ENCODE measurements at places on chromosomes 1 and 21.

GRCh38 chr1:92503043-92503925 is 16.6 kb upstream of the GFI1 start:
- DNase-seq: no peak

DNA sequence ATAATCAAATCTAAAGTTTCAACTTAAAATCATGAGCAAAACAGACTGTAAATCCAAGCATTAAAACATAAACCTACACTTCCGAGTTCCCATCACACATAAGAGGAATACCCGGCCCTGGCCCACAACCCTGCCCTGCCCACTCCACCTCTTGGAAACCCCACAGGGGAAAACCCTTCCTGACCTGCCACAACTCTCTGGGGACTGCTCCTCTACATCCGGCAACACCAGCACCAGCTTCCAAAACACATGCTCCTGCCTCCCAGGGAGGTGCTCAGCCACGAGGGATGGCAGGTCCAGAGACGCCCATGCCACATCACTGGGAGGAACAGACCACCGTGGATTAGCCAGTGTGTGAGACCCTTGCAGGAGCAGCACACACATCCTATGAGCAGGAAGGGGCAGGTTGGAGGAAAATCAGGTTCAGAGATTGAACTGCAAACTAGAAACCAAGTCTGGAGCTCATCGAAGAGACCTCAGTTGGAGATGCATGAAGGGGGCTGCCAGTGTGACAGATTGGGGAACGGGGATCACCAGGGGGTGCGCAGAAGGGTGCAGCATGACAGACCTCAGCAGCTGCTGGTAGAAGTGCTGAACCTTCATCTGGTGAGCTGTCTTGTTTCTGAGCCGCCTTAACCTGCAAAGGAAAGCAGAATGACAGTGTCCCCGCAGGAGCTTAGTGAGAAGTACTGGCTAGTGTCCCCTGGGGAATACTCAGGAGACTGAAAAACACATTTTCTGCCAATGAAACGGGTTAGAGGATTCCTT is 25.8 kb upstream of the LSS start:
- no peak for DNase-seq

DNA sequence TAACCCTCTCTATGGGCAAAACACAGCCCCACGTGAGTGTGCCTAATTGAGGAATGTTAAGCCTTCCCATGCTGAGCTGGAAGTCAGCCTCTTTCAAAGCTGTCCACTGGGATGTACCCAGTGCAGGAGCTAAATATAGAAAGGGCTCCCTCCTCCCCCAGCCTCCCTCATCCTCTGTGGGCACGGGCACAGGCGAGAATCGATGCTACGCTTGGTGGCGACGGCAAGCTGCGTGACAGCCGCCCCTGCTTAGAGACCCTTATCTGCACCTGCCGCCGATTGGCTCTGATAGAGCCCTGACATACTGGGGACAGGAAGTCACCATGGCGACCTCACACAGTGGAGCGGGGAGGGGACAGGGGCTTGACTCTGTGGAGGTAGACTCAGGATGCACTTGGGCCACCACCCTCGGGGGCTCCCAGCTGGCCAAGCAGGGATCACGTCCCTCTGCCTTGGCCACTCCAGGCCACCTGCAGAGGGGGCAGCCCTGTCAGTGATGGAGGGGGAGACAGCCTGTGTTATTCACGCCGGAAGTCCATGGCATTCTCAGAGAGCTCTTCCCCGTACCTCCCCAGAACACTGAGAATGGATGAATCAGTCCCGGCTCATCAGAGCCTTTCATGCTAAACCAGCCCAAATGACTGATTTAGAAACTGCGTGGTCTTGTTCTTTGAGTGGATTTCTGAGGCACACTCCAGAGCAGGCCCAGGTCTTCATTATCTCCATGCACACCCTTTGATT is 84.8 kb downstream of the KCND3 start:
- peak; percentile 14 for DNase-seq

DNA sequence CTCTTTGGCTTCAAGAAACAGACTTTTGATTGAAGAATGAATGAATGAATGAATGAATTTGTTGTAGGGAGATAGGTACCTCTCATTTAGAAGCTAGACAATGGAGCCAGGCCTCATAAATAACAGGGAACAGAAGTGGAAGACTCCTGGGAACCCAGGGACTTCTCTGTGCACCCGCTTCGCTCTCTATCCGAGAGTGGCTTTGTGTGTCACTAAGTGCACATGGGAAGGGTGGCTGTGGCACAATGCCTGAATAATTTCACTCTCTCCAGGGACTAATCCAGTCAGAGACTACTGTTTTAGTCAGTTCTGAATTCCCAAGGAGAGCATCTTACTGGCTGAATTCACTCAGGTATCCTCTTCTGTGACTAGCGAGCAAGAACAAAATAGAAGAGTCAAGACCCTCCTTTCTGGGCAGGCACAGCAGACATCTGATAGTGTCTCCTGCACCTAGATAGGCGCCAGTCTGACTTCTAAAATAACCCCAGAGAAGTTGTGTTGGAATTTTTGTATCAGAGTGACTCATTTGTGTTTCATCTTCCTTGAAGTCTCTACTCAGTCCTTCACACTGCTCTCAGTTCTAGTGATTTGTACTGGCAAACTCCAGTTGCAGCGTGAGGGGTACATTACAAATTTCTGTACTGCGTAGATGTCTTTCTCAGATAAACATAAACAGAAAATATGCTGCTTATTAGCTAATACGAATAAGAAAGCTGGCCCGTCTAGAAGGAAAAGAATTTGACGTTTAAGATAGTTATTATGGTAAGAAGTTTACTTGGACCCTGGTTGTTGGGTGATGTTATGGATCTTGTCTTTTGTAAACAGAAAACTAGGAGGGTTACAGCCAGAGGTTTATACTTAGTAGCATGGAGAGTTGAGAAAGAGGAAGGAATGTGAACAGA is 34.0 kb downstream of the BACH1 start:
- DNase-seq: peak; percentile 46

- DNase-seq: peak; percentile 100
Measured at GRCh38 chr21:41630249-41630648, 122.3 kb upstream of the TMPRSS2 start.

DNA sequence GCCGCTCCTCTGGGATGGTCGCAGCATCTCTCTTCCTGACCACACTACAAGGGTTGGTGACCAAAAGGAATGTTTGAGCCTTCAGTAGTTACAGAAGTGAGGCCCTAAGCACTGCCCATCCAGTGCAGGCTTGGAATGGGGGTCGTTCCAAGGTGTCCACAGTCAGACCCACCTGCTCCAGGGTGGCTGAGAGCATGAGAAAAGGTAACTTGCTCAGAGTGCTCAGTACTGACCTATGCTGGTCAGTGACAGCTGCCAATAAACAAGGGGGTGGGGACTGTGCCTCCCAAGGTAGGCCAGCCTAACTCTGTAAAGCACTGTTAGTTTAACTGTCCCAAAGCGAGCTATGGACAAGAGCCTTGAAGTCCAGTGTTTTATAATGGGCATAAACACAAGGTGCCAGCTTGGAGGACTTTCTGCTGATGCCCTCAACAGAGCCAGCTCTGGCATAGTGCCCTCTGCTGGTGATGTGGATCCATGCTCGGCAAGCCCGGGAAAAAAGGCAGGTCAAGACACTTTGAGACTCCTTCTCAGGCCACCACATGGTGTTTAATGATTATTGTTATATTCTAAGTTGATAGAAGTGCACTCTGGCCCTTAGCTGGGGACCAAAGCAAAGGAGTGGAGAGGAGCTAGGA is 78.1 kb upstream of the DNAH14 start:
- DNase-seq: peak; percentile 45

DNA sequence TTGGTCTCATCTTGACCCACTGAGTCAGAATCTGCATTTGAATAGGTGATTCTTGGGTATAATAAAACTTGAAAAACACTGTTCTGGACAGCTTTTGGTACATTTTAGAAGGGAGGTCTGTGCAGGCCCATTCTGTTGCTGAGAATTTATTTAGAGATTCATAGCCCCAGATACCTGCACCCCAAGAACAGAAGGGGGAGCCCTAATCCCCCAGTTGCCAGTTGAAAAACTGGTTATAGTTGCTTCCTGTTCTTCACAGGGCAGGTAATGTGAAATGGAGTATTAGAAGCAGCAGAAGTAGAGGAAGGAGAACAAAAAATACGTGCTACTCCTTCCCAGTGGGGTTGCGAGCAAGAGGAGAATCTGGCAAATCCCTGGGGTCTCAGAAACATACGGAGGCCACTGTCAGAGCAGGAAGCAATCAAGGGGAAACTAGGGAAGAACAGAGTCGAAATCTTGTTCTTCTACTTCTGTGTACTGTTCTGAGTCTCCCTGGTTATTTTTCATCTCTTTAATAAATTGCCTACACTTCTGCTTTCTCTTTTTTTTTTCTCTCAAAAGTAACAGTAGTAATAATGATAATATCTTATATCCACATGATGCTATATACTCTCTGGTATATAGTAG is 4.6 kb upstream of the CLCA2 start:
- DNase-seq: peak; percentile 43

GRCh38 chr1:15692121-15692682 is 8.1 kb downstream of the PLEKHM2 start:
- DNase-seq: no peak

GRCh38 chr21:21003701-21004100 is 5.5 kb downstream of the NCAM2 start:
- peak; percentile 57 for DNase-seq

DNA sequence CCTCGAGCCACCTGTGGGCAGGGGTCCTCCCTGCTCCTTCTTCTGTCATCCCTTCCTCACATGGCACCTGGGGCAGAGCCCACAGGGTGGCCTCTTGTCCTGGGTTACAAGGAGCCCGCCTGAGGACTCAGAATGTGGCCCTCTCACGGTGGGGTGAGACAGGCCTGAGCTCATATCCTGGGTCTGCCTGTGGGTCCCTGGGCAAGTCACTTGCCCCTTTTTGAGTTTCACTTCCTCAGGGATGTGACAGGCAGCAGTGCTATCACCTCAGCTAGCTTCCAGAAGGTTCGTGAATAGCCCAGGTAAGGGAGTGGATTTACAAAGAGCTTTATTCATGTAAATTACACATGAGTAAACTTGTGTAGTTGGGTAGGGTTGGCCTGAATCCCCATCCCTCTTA is 33.5 kb downstream of the HTR6 start:
- no peak for DNase-seq

DNA sequence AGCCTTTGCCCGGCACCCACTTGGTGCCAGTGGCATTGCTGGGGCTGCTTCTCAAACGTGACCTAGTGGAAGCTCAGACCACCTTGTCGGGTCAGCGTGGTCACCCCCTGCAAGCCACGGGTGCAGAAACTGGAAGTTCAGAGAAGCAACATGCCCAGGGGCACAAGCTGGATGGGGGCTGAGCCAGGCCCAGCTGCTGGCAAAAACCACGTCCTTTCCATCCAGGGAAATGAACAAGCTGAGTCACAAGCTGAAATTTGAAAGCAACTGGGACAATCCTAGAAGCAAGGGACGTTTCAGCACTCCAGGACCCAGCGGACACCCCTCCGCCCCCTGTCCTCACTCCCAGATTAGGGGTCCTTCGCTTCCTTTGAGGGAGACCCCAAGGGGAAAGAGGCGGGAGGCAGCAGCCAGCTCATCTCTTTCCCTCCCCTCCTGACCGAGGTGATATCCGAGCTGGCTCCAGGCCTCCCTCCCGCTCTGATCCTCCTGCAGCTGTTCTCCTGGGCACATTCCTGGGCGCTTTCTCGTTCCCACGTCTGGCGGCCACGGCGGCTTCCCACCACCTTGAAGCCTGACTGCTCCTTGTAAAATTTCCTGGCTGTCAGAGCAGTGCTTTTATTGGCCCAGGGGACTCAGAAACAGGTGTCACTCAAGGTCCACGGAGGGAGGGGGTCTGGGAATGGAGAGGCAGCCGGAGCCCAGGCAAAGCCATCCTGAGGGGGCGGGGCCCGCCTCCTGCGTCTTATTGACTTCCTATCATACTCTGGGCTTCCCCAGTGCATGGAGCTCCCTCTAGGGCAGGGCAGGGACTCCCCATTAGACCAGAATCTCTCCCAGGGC is 62.8 kb downstream of the PAX7 start:
- no peak for DNase-seq

DNA sequence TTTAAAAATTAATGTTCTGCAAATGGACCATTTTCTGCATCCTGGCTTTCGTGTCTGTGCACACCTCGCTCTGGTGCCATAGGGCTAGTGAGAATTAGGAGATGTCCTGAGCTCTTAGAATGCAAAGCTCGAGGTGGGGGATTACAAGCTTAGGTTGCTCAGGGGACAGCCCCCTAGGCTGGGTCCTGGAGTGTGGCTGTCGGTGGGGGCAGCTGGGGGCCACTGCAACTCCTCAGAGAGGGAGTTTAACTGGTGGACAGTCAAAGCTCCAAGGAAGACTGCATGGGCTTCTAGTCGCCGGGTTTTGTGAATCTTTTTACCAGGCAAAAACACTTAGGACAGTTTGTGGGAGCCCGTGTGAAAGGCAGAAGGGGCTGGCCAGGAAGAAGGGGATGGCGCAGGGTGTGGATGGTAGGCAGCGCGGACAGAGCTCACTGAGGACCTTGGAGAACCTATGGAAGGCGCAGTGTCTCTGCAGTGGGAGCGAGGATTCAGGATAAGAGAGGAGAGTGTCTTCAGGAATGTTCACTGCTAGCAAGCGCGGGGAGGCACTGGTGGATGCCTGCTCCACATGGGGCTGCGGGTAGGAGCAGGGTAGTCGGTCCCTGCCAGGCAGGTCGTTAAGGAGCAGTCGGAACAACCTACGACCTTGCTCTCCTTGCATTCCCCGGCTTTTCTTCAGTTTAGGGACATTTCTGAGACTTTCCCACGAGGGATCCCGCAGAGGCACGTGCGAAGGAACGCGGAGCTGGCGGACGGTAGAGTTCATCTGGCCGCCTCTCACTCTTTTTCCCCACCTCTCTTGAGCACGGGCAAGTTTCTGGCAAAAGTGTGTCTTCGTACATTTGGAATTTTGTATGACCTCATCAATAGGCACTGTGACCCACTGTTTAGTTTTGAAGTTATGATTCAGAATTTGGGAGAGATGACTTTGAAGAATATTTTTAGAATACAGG is 12.9 kb upstream of the KCNE1 start:
- DNase-seq: peak; percentile 70

GRCh38 chr1:100565533-100565932 is 27.6 kb downstream of the GPR88 start:
- no peak for DNase-seq

DNA sequence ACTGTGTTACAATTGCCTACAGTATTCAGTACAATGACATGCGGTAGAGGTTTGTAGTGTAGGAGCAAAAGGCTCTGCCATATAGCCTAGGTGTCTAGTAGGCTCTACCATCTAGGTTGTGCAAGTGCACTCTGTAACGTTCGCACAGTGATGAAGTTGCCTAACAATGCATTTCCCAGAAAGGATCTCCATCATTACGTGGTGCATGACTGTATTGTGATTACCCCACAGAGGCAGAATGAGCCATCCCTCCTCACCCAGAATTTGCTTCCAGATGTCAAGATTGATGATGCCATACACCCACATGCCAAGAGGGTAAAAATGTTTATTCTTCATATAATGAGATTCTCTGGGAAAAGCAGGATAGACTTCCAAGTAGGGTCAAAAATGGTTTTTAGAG is 199.3 kb upstream of the CTTNBP2NL start:
- no peak for DNase-seq

- DNase-seq: no peak
Measured at GRCh38 chr1:4984841-4985240, 330.4 kb downstream of the AJAP1 start.
